SIG-M5 (cell line): ENCODE measurements at places on chromosomes 13 and 19.
A peak's percentile ranks its signal among the peaks of the same experiment; 100 is the strongest.

- no peak for DNase-seq
These were observed 60.6 kb downstream of the NDFIP2 start for GRCh38 chr13:79541426-79542049.

GRCh38 chr13:112483299-112483698 is 104.7 kb downstream of the TUBGCP3 start:
- no peak for DNase-seq

DNA sequence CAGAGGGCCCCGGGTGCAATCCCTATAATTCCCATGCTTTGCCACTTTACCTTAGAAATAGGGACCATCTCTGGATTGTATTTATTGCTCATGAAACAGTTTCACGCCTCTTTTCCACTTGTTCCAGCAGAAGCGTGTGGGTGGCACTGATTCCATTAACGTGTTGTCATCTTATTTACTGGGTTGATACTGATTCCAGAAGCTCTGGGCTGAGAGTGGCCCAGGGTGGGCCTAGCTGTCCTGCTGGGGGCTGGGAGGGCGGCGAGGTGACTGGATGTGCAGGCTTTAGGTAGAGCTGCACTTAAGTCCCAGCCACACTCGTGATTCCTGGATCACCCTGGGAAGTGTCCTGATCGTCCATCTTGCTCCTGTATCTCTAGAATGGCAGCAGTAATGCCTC is 155.0 kb downstream of the TEX29 start:
- DNase-seq, result no peak

DNA sequence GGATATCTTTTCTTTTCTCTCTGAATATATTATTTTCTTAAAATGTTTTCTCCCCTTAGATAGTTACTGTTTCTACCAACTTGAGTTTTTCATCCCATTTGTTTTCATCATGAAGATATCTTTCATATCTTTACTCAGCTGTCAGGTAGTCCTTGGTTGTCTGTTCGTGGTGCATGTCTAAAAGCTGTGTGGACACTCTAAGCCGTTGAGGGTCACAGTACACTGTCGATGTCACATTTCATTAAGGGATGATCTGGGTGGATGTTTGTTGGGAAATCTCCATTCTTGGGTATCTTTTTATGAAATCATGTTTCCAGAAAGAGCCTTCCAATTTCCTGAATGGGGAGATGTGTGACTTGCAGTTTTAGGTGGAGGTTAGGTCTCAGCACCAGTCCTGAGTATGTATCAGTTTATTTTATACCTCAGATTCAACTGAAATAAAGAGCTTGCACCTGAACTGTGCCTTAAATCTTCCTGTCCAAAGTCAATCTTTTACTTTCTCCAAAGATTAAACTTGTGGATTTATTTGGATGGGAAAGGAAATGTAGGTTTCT is 23.2 kb downstream of the ZMYM2 start:
- DNase-seq, result no peak

DNA sequence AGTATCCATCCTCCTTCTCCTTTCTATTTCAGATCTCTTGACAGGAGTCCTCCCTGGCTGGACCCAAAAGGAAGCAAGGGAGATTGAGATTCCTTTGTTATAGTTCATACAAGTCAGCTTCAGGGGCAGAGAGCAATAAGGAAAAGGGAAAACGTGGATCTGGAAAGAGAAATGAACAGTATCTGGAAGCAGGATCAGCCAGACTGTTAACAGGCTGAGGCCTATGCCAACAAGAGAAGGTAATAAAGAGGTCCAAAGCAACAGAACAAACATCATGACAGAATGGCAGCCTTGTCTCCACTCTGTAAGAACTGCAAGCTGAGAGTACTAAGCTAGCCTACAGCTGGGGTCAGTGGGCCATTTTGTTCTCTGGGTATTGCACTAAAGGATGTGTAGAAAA is 64.5 kb downstream of the RAP2A start:
- no peak for DNase-seq

DNA sequence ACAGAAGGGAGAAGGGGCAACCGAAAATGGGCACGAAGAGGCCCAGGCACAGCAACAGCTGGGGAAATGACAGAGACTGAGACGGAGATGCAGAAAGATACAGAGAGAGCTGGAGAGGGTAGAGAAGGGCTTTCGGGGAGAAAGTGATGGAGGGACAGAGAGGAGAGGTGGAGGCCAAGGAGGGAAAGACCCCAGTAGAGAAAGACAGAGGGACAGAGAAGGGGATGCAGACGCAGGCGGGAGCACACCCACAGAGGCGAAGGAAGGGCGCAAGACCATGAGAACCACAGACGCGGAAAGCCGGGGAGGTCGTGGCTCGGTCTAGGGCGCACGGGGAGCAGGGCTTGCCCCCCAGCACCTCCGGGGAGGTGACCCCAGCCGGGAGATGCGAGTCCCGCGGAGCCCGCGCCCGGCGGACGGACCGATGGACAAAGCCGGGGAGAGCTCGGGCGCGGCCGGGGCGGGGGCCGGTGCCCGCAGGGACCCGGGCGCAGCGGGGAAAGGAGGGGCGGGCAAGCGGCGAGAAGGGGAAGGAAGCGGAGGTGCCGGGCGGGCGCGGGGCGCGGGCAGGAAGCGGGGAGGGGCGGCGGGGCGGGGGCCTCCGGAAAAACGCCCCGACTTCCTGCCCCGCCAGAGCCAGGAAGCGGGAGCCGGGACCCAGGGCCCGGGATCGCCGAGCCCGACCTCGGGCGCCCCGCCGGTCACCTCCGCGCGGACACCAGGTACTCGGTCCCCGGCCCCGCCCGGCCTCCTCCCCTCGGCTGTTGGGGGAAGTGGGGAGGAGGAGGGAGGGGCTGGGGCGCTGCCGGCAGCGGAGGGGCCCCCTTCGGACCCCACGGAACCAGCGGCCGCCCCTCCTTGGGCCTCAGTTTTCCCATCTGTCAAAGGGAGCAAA is at the start of gene ARHGEF1:
Gene ARHGEF1, plus strand, starts transcription at position 617 of the 895 bp plus-strand sequence. CDS start 4,899 bp downstream, outside the sequence.
- DNase-seq, result no peak

DNA sequence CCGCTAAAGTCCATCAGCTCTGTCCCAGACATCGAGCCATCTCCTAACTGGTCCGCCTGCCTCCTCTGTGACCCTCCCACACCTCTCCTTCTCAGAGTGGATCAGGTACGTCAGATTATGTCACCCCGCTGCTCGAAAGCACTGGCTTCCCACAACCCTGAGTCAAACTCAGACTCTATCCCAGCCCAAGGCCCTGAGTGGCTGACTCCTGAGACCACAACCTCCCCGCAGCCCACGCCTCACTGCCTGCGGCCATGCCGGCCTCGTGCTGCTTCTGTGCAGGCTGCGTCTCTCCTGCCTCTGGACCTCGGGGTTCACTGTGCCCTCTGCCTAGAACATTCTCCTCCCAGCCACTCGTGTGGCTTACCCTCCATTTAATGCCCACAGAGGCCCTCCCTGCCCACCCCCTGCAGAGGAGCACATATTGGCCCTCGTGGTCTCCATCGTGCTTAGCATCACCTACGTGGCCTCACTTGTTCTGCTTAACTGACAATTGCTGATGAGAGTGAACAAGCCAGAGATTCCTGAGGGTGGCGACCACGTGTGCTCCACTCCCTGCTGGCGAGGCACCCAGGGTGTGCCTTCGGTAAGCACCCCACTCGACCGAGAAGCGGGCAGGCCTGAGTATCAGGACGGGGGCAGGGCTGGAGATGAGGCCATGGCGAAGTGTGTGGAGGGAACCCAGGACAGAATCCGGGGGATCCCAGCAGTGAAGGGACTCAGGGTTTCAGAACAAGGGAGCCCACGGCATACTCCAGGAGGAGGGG is 13.5 kb upstream of the FKRP start:
- no peak for DNase-seq

- DNase-seq, result peak; percentile 63
These were observed 1.2 kb downstream of the LRCH1 start for GRCh38 chr13:46553886-46554858.

GRCh38 chr13:81686877-81687276 is 1346.0 kb upstream of the SPRY2 start:
- no peak for DNase-seq

GRCh38 chr13:110391273-110391672 is 84.2 kb downstream of the COL4A2 start:
- no peak for DNase-seq

DNA sequence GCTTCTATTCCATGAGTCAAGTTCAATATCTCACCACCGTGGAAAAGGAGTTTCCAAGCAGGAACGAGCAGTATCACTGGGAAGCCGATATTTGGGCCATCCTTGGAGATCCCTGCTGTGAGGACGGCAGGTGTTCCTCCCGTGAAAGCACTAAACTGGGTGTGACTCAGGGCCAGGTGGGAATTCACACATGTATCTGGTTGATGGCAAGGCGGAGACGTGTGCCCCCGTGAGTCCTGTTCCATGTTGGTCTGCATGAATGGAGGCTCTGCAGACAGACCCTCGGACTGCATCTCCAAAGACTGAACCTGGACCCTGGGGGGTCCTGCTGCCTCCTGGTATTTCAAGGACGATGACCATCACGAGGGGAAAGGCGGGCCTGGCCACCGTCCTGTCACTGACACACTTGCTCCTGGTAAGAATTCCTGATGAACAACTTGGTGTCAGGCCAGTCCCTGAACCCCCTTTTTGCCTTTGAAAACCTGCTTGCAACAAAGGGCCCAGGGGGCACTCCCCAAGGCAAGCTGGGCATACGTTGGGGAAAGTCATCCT is 22.8 kb upstream of the GAS6 start:
- no peak for DNase-seq

DNA sequence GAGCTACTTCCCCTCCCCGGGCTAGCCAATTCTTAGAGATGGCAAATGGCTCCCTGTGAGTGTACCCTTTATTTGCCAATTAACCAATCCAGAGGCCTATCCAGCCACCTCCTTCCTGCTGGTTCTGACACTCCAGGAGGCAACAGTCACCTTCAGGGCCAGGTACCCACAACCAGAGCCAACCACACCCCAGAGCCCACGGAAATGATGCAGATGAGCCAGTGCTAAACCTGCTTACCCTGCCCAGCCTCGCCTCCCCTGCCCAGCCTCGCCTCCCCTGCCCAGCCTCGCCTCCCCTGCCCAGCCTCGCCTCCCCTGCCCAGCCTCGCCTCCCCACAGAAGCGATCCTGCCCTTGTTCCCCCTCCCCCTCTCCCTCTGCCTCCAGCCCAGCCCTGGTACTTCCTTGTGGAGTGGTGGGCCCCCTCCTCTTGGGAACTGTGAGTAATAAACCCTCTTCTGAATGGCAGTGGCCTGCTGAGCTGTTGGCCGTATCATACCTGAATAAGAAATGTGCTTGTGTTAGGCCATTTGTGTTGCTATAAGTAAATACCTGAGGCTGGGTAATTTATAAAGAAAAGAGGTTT is 173.8 kb upstream of the RNF113B start:
- DNase-seq, result no peak

DNA sequence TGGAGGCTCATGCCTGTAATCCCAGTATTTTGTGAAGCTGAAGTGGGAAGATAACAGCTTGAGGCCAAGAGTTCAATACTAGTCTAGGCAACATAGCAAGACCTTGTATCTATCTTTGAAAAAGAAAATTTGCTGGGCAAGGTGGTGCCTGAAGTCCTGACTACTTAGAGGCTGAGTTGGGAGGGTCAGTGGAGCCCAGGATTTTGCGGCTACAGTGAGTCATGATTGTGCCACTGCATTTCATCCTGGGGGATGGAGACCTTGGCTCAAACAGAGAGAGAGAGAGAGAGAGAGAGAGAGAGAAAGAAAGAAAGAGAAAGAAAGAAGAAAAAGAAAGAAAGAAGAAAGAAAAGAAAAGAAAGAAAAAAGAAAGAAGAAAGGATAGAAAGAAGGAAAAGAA is 1872.3 kb upstream of the PCDH20 start:
- DNase-seq, result no peak

DNA sequence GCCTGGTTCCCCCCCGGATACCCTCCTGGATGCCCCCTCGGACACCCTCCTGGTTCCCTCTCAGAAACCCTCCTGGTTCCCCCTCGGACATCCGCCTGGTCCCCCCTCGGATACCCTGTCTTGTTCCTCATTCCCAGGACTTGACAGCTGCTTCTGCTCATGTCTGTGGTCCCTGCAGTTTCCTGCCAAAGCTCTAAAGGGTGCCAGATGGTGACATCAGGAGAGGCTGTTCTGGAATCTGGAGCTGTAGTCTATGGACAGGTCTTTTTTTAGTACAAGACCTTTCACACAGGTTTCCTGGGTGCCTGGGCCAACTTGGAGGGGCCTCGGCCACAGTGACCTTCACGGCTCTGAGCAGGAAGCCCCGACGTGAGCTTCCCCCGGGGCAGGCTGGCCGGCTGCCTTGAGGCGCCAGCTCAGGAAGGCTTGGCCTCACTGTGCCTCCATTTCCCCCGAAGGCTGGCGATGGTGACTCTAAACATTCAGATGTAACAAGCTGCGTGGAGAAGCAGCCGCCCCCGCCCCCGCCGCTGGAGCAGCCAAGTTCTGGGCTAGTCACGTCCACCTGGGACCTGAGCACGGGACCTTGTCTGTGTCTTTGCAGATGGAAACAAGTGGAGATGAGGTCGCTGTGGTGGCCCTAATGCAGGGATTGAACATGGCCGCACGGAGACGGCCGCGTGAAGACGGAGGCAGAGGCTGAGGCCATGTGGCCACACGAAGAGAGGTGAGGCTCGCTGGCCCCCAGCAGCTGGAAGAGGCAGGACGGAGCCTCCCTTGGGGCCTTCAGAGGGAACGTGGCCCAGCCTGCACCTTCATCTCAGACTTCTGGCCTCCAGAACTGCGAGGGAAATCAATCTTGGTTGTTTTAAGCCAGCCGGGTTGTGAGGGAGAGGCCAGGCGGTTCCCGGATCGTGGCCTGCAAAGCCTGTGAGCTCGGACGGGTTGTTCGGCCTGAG is 12.7 kb downstream of the SGTA start:
- no peak for DNase-seq

GRCh38 chr13:110555601-110556223 is 5.8 kb downstream of the RAB20 start:
- peak; percentile 63 for DNase-seq

DNA sequence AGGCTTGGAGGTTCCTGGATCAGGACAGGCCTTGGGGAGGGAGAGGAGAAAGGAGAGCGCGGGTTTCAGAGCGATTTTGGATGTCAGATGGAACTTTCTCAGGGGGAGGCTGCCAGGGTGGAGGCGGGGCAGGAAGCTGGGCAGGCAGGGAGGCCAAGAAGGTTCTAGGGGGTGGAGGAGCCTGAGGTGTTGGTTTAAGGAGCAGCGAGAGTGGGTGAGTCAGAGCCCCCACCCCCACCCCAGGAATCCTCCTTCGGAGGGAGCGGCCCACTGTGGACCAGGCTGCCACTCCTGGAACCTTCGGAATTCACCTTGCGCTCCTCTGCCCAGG is 15.9 kb upstream of the NOP53 start:
- no peak for DNase-seq

DNA sequence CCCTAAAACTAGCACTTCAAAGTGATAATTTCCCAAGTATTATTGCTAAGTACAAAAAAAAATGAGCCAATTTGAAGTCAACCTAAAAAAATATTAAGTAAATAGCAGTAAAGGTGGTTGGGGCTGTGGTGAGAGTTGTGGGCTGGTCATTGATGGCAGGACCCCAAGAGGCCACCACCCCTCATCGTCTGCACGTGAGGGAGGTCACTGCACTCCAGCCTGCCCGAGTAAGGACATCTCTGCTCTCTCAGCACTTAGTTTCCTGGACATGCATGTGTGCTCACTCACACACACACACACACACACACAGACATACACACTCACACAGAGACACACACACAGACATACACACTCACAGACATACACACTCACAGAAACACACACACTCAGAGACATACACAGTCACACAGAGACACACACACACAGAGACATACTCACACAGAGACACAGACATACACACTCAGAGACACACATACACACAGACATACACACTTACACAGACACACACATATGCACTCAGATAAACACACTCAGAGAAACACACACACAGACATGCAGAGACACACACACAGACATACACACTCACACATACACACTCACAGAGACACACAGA is 127.2 kb upstream of the SOX1 start:
- no peak for DNase-seq
